ENCODE measurements at places on chromosomes 11 and 22.

- DNase-seq, result no peak
Observed at GRCh38 chr11:128853559-128853958, 13.5 kb downstream of the KCNJ1 start.

DNA sequence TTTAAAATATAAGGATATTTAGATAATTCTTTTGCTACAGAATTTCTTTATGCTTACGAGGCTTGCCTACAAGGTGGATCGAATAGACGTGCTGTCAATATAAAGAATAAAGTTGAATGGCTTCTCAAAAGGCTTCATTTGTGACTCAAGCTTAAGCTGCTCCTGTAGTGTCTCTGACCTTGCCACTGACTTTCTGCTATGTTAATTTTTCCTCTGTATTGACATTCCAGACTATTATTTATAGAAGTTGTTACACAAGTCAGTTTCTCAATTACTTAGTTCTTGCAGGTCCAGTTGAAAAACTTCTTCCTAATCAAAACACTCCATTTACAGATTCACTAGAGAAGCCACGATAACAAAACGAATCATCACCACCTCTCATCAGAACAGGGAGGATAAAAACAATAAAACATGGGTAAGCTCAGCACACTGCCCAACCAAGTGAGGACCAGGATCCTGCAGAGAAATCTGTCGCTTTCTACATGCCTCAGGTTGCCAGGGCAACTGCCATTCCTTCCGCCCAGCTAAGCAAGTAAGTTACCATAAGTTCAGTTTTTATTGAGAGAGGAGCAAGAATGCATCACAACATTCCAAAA, 39.0 kb upstream of the CHKA start:
- DNase-seq, result no peak

- DNase-seq, result no peak
Observed at GRCh38 chr11:133898770-133899115, 53.4 kb upstream of the SPATA19 start.

DNA sequence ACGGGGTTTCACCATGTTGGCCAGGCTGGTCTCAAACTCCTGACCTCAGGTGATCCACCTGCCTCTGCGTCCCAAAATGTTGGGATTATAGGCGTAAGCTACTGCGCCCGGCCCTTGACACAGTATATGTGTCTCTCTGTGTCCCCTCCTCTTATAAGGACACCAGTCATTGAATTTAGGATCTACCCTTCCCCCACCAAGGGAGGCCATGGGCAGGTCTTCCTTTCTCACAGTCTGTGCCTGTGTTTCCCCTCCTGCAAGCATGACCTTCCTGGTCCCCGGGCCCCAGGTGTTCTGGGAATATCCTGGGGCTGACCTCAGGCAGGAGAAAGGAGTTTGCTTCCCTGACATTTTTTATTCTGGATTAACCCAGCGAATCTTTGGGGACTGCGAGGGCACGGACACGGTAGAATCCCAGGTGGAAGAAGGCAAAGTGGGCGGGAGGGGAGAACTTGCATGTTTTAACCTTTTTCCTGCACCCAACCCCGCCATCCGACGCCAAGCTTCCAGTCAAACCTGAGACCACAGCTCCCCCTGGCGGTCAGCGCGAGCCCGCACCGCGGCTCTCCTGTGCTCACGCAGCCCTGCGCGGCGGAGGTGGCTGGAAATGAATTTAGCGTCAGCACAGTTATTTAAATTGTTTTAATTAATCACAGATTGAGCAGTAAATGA, 42.1 kb upstream of the ISX start:
- peak; percentile 28 for DNase-seq

GRCh38 chr11:60175860-60176275, 7.0 kb downstream of the MS4A6A start:
- DNase-seq, result no peak

DNA sequence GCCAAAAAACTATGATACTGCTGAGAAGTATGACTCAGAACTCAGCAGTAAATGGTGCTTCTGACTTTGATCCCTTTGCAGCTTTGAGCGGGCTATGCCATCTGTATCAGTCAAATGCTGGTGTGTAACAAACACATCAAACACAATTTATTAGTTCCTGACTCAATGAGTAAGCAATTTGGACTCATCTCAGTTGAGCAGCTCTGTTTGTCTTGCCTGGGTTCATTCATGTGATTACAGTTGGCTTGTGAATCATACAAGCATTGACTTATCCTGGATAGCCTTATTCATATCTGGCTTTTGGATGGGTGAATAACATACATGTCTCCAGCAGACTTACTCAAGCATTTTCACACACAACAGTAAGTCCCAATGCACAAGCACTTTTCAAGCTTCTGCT, 858.8 kb downstream of the METTL15 start:
- DNase-seq, result no peak
